ENCODE measurements at places on chromosomes 7 and 10.

DNA sequence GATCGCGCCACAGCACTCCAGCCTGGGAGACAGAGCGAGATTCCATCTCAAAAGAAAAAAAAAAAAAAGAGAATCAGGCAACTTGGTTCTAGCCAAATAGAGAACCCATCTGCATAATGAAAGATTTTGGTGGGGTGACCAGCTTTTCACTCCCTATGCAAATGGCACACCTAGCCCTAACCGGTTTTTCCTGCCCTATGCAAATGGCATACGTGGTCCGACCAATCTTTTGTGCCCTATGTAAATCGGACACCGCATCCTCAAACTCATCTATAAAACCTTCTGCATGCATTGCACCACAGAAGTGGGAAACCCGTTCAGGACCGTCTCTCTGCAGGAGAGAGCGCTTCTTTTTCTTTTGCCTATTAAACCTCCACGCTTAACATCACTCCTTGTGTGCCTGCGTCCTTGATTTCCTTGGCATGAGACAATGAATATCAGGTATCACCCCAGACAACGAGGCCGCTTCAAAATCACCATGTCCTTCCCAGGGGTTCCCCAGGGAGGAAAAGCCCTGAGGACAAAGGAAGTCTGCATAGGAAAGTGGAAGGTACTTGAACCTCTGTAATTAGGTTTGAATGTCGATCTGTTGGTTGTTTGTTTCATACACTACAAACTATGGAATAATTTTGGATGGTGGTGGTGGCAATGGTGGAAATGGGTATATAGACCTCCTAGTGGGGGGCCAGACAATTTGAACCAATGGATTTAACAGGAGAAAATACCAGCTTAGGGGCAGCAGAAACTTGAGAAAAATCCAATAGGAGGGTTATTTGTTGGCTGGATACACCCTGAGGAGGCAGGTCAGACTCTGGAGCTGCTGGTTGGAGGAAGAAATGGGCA, 396.2 kb downstream of the TYW1 start:
- no peak for DNase-seq

- DNase-seq = no peak
Observed at GRCh38 chr7:22885797-22886261, 63.2 kb upstream of the TOMM7 start.

- peak; percentile 97 for DNase-seq
Observed at GRCh38 chr7:65373608-65374351, at the start of gene ZNF92. Gene ZNF92, plus strand, starts transcription at chr7:65373855. Its CDS starts 143 bp downstream, at chr7:65373998.

DNA sequence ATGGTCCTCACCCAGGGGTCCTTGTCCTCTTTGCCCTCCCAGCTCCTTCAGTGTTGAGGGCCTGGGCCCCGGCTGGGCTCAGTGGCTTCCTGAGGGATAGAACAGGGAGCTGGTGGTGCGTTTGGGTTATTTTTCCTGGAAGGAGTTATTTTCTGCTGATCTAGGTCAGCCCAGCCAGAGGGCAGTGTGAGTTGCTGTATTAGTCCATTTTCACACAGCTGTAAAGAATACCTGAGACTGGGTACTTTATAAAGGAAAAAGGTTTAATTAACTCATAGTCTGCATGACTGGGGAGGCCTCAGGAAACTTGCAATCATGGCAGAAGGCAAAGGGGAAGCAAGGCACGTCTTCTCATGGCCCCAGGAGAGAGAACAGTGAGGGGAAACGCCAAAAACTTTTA, 122.4 kb upstream of the PCBD1 start:
- no peak for DNase-seq

DNA sequence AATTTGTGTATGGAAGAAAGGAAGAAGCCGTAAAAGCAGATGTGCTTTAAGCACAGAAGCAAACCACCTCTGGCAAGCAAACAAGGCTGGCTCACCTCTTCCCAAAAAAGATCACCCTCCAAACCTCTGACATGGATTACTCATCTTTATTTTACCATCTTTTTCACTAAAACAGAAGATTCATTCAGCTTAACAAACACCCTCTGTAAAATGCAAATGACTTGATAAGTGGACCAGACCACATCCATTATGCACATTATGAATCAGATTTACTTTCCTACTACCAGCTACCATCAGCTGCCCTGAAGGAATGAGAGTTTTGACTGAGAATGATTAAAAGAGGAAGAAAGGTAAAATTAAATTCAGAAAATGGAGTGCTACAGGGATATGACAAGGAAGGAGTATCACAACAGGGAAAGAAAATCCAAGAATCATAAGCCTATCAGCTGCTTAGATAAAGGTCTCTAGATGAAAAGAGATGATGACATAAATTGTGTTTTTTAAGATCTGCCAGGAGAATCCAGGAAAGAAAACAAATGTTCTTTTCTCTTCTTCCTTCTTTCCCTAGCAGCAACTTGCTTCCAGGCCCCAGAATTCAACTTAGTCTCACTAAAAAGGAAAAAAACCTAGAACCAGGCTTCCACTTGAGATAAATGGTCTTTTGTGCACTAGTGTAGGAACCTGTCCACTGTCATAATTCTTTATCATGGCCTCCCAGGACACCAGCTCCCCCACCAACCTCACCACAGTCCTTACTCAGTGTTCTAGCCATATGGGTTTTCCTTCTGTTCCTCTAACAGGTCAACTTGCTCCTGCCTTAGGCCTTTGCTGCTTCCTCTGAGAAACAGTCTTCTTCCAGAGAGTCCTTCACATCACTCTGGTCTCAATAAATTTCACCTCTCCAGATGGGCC, 47.4 kb downstream of the JAZF1 start:
- no peak for DNase-seq

- DNase-seq = no peak
Observed at GRCh38 chr10:113565364-113565763, 12.5 kb downstream of the HABP2 start.

DNA sequence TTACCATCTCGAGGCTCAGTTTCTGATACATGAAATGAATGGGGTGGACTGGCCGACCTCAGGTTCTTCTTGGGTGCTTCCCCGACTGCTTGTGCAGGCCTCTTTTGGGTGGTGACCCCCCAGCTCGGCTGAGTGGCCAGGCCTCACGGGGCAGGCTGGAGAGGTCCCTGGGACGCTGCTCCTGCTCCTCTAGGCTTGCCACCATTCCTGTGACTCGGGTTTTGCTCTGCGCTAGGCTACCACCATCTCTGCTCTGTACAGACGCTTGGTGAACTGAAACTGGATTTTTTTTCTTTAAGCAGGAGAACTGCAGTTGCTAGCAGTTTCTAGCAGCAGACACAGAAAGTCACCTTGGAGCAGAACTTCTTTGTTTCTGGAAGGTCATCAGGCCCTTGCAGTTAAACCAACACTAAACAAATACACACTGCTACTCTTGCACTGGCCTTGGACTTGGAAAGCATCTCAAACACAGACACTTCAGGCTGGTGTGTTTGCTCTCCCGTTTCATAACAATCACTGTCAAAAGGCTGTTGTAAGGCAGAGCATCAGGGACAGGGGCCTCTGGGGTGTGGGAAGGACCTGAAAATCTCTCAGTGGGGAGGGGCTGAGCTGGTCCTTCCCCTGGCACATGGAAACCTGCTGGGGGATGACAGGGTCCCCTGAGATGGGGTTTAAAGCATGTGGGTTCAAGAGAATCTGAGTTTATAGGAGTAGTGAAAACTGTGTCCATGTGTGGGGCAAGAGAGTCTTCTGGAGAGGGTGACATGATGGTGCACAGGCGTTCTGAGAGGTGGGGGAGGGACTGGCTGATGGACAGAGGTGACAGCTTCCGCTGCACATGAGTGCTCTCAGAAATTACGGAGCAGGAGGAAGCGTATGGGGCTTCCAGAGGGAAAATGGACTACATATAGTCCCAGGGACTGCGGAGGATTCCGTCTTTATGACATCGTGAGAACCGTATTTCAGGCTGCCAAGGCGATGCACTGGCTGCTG, 35.0 kb upstream of the GIMAP8 start:
- DNase-seq = no peak

DNA sequence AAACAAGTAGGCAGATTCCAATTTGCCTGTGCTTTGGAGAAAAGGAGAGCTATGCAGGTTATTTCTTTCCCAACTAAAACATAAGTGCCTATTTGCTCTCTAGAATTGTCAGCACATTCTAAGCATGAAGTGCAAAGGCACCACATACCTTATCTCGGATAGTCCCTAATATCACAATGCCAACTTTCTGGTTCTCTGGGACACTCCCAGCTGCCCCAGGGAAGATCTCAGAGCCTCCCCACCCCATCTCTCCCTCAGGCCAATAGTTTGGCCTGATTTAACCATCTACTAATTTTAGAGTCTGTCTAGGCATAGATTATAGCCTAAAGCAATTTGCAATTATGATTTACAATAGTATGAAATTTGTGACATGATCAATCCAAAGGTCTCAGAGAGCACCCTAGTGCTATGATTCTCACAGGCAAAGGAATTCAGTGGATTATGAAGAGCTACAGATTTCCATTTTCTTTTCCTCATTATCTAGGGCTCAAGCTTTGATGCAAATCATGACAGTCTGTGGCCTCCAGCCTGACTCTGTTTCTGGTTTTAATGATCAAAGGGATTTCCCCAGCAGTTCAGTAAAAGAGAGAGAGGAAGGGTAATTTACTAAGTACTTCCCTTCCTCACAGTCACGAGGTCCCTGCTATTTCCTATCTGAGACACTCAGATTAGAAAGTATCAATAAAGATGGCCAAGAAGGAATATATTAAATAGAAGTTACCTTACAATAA, 29.0 kb upstream of the IL6 start:
- DNase-seq = peak; percentile 93

- DNase-seq = no peak
Observed at GRCh38 chr7:70392256-70392876, 739.6 kb upstream of the GALNT17 start.

DNA sequence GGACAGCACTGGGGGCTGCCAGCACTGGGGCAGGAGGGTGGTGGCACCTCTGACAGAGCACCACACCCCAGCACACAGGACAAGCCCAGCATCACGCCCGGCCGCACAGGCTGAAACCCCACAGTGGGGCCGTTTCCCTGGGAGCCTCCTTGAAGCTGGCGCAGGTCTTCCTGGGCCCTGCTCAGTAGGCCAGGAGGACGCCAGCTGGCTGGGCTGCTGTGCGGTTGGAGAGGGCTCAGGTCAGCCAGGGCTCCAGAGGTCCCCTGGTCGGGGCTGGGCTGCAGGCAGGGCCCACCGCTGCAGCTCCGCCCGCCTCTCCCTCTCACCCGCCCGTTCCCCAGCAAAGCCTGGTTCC, 137.3 kb downstream of the TCERG1L start:
- DNase-seq = no peak

GRCh38 chr7:157694376-157694665, 357.5 kb downstream of the DNAJB6 start:
- DNase-seq = no peak

DNA sequence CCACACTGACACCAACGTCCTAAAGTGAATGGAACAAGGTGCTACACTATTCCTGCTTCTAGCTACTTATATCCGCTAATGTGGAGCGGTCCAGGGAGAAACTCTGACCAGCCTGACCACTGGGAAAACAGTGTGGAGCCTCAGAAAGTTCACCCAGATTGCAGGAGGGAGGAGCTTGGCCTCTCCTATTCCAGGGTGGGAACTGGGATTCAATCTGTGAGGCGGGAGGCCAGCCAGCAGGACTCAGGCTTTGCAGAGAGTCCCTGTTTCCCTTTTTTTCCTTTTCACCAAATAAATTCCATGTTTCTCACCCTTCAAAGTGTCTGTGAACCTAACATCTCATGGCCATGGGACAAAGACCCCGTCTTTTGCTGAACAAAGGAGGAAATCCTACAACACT, 86.4 kb upstream of the SEMA3C start:
- no peak for DNase-seq

DNA sequence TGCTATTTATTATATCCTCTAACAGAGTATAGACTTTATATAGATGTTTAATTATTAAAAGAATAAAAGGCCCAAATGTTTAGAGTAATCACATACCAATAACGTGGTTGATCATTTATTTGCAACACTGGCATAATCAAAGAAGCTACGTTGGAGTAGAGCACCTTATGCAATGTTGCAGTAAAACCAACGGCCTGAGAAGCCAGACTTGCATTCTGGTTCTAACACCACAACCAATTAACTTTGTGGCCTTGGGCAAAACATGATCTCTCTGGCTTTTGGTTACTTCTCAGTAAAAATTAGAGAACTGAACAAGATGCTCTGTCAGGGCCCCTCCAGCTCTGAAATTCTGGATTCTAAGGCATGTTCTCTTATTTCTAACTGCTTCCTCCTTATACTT, 476.2 kb downstream of the GRM8 start:
- DNase-seq = no peak

- no peak for DNase-seq
Observed at GRCh38 chr7:32670110-32671025, 175.1 kb downstream of the AVL9 start.

DNA sequence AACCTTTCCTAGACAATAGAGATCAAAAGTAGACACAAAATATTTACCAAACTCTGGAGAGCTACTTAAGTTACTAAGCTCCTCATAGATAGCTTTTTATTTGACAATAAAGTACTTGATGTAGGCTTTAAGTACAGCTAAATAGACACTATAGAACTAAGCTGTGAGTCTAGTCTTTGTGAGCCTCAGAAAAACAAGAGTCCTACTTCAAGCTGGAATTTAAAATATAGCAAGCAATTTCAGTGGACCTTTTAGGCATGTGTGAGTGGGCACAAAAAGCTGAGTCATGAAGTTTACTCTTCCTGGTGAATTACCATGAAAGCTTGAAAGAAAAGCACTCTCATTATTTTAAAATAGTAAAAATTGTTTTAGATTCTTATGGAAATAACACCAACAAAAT, 76.1 kb downstream of the ADD3 start:
- no peak for DNase-seq

- no peak for DNase-seq
Observed at GRCh38 chr10:113522460-113522859, 30.4 kb upstream of the HABP2 start.

- DNase-seq = no peak
Observed at GRCh38 chr7:124603066-124603465, 162.5 kb downstream of the GPR37 start.

DNA sequence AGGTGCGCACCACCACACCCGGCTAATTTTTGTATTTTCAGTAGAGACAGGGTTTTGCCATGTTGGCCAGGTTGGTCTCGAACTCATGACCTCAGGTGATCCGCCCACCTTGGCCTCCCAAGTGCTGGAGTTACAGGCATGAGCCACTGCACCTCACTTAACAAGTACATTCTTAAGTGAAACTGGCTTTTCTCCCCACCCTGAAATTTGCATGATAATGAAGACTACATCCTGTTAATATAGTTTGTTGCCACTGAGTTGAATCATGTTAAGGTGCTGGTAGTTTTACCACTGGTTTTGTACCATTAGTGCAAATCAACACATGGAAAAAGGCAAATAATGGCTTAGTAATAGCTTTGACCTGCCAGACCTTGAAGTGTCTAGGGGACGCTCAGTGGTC, 62.2 kb downstream of the MPLKIP start:
- DNase-seq = no peak

GRCh38 chr10:89086801-89087521, 96.4 kb downstream of the FAS start:
- DNase-seq = peak; percentile 35

- no peak for DNase-seq
Observed at GRCh38 chr10:35696392-35697287, 54.5 kb upstream of the FZD8 start.

- no peak for DNase-seq
Observed at GRCh38 chr7:69162931-69163670, 435.2 kb upstream of the AUTS2 start.
